ENCODE measurements at places on chromosomes 7 and 10. TPM values are rescaled to one million over a fixed set of nuclear protein-coding genes. Genes with fewer than 3 reads are reported as not detected.

DNA sequence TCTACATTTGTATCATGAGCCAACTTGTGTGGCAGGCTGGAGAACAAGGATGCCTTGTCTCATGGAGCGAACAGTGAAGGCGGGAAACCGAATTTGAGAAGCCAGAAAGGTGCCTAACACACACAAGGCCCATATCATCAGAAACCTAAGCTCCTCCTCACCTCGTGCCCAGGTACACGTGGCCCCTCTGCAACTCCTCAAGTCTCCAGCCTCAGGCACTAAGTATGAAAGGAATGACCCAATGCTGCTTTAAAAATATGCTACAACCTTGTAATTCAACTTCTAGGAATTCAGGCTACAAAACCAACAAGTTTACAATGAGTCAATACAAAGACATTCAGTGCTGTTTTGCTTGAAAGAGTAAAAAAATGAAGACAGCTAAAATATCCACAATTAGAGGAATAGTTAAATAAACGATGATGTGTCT lies 95.7 kb downstream of the CDK6 start:
- DNase-seq: peak; percentile 96

DNA sequence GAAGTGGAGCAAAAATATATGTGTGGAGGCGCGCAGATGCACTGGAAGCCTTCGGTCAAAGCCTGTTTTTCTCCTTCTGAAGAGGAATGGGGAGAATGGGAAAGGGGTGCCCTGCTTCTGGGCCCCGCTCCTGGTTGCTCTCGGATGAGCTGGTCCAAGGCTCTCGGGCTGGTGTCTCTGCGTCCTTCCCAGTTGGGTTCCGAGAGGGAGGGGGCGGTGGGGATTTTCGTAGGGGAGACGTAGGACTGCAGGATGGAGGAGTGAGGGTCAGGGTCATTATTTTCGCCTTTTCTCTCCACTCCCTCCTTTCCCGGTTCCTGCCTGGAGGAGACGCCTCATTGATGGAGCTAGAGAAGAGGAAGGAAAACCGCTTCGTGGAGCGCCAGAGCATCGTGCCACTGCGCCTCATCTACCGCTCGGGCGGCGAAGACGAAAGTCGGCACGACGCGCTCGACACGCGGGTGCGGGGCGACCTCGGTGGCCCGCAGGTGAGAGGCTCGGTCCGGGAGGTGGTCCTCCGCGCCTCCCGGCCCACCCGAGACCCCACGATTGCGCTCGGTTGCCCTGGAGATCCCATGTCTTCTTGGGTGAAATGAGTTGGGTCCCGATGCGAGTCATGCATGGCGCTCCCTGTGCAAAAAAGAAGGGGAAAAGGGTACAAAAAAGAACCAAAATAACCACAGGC lies 790 bp downstream of the ADAM22 start:
- DNase-seq: peak; percentile 24

- no peak for DNase-seq
Observed at GRCh38 chr10:31128536-31128935, 96.9 kb upstream of the ZNF438 start.

DNA sequence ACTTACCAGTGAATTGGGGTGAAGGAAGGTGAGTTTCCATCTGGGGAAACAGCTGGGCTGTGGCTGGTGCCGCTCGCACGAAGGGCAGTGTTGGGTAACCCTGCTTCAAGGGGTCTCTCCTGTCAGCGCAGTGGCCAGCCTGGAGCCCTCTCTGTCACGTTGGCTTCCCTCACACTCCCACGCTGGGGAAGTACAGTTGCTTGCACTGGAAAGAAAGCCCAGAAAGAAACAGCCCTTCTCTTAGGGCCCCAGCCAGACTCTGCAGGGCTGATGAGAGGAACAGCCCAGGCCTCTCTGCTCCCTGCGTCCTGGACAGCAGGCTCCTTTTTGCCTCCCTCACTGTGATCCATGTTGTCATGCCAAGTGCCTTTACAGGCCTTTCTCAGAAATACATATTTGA lies 40.3 kb upstream of the TRIM8 start:
- DNase-seq: no peak

DNA sequence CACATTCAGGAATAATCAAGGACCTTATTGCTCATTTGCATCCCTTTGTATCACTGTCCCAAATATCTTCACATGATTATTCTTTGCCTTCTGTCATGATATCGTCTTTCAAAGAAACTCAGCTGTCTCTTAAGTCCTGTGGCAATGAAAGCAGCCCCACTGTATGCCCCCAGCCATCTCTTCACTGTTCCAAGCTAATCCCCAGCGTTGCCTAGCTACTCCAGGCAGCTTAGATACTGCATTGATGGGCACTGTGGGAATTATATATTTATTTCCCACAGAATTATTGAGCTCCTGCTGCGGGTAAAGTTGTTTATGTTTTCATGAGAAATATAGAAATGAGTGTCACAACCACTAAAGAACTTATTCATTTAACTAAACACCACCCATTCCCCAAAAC lies 38.8 kb downstream of the SND1 start:
- no peak for DNase-seq

DNA sequence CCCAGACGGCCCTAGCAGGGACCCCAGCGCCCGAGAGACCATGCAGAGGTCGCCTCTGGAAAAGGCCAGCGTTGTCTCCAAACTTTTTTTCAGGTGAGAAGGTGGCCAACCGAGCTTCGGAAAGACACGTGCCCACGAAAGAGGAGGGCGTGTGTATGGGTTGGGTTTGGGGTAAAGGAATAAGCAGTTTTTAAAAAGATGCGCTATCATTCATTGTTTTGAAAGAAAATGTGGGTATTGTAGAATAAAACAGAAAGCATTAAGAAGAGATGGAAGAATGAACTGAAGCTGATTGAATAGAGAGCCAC lies 184 bp downstream of the CFTR start:
- DNase-seq: no peak

GRCh38 chr10:13790196-13790595 lies 203.4 kb downstream of the PRPF18 start:
- DNase-seq: no peak

GRCh38 chr10:82572744-82573143 lies 697.8 kb downstream of the NRG3 start:
- no peak for DNase-seq

- DNase-seq: no peak
Observed at GRCh38 chr10:103042129-103042528, 124.0 kb downstream of the CNNM2 start.

GRCh38 chr10:7239312-7239985 lies 171.4 kb downstream of the SFMBT2 start:
- DNase-seq: no peak

GRCh38 chr10:5589661-5590511 lies 65.1 kb downstream of the CALML3 start:
- peak; percentile 77 for DNase-seq

DNA sequence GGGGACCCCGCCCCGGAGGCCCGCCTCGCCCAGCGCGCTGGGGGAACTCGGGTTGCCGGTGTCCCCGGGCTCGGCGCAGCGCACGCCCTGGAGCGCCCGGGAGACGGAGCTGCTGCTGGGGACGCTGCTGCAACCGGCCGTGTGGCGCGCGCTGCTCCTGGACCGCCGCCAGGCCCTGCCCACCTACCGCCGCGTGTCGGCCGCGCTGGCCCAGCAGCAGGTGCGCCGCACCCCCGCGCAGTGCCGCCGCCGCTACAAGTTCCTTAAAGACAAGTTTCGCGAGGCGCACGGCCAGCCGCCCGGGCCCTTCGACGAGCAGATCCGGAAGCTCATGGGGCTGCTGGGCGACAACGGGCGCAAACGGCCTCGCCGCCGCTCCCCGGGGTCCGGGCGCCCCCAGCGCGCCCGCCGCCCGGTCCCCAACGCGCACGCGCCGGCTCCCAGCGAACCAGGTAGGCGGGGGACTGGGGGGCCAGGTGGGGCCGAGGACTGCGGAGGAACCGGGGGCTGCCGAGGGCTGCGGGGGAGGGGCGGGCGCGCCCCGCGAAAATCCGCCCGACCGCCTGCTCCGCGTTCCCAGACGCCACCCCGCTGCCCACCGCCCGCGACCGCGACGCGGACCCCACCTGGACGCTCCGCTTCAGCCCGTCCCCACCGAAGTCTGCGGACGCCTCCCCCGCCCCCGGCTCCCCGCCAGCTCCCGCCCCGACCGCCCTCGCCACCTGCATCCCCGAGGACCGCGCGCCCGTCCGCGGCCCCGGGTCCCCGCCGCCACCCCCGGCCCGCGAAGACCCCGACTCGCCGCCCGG lies 574 bp downstream of the UTF1 start:
- no peak for DNase-seq

DNA sequence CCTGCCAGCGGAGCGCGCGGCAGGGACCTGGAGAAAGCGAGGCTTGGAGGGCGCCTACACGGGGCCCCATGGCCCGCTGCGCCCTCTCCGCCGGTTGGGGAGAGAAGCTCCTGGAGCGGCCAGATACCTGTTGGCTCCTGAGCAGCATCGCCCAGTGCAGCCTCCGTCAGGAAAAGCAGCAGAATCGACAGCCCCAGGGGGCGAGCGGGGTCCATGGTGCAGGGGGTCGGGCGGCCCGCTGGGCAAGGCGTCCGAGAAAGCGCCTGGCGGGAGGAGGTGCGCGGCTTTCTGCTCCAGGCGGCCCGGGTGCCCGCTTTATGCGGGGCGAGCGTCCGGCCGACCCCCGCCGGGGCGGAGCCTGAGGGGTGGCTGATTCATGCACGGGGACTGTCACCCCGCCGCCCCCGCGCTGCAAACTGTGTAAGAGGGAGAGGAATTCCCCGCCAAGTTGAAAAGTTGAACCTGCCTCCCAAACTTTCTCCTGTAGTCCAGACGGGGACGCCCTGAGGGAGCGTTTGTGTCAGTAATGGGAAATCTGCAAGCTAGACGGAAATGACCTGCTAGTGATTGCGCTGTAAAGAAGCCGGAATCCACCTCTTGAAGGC lies at the start of gene TFPI2:
Gene TFPI2 (minus strand): TSS at position 290 of the 605 bp plus-strand sequence. CDS start 75 bp downstream, at position 215.
- peak; percentile 84 for DNase-seq

Gene NXPH1
- not detected for total RNA-seq

Gene GHRHR
- not detected for total RNA-seq

Gene PPP1R17
- not detected for total RNA-seq

Gene NEUROG3
- not detected for total RNA-seq
